ENCODE measurements at places on chromosomes 7 and 10. TPM values are rescaled to one million over a fixed set of nuclear protein-coding genes. Genes with fewer than 3 reads are reported as not detected.

The SSC4D gene
- total RNA-seq = 0.35 TPM

The CALML5 gene
- total RNA-seq = not detected

The CTNNA3 gene
- total RNA-seq = 23.8 TPM

The ADIRF gene
- total RNA-seq = 195 TPM

The HACD1 gene
- 143 TPM for total RNA-seq

The CPED1 gene
- 13.8 TPM for total RNA-seq

The SNCG gene
- total RNA-seq = 20.9 TPM

The SFRP4 gene
- total RNA-seq = 5.0 TPM

The NUP205 gene
- 14.3 TPM for total RNA-seq

The IL2RA gene
- total RNA-seq = 0.16 TPM

The EPDR1 gene
- 36.3 TPM for total RNA-seq

The ADRB1 gene
- total RNA-seq = 32.8 TPM

The SPDYE8 gene
- total RNA-seq = not detected

The PCDH15 gene
- 0.51 TPM for total RNA-seq

The MMP21 gene
- total RNA-seq = 0.67 TPM

The SLC29A3 gene
- 1.8 TPM for total RNA-seq

The NKX6-2 gene
- not detected for total RNA-seq

The ADAM22 gene
- 1.9 TPM for total RNA-seq

The FAM180A gene
- total RNA-seq = 4.0 TPM

Measured in right atrium auricular region (tissue), 2 donors.